Stimulated activated naive CD4-positive, alpha-beta T cell (primary cell): ENCODE measurements at places on chromosomes 12 and 14.
A peak's percentile ranks its signal among the peaks of the same experiment; 100 is the strongest.

DNA sequence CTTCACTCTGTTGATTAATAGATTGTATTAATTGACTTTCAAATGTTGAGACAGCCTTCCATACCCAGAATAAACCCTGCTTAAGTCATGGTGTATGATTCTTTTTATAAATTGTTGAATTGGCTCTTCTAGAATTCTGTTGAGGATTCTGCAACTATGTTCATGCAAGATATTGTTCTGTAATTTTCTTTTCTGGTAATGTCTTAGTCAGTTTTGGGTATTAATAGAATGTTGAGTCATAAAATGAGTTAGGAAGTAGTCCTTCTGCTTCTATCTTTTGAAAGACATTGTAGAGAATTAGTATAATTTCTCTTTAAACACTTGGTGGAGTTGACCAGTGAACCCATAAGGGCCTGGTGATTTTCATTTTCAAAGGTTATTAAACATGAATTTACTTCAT is 958.9 kb downstream of the LRFN5 start:
- no peak for DNase-seq

- no peak for DNase-seq
These were observed 34.8 kb upstream of the MMP17 start for GRCh38 chr12:131793243-131794022.

DNA sequence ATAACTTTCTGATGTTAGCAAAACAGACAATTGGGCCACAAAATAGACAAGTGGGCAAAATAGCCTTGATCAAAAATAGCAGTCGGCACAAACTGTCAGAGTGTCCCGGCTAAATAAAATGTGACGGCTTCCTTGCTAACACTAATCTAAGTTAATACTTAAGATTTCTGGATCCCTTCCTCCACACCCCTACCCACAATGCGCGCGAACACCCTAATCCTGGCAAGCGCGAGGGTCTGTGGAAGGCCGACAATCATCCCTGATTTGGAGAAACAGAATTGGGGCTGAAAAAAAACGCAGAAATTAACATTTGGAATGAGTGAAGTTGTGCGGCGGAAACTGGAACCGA is 489 bp downstream of the CEP290 start:
- DNase-seq = no peak

DNA sequence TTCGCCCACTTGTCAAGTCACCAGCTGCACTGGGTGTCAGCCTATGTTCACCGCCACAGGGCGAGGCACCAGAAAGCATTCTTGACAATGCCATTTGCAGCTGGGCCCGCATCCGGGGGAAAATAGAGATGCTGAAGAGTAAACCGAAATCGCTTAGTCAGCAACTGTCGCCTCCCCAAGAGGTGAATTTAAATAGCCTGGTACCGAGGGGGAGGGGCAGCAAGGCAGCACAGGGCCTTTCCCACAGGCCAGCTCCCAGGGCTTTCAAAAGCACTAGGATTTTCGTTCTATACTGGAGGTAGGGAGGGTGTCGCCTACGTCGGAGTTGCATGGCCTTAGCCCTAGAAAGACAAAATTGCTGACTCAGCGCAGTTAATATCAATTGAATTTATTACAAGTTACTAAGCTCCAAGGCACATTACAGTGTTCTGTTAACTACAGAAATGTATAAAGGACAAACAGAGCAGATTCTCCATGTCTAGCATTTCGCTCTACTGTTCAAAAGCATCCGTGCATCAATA is 4.3 kb downstream of the IRF2BPL start:
- peak; percentile 23 for DNase-seq

GRCh38 chr12:29244159-29244765 is 95.2 kb downstream of the FAR2 start:
- no peak for DNase-seq

DNA sequence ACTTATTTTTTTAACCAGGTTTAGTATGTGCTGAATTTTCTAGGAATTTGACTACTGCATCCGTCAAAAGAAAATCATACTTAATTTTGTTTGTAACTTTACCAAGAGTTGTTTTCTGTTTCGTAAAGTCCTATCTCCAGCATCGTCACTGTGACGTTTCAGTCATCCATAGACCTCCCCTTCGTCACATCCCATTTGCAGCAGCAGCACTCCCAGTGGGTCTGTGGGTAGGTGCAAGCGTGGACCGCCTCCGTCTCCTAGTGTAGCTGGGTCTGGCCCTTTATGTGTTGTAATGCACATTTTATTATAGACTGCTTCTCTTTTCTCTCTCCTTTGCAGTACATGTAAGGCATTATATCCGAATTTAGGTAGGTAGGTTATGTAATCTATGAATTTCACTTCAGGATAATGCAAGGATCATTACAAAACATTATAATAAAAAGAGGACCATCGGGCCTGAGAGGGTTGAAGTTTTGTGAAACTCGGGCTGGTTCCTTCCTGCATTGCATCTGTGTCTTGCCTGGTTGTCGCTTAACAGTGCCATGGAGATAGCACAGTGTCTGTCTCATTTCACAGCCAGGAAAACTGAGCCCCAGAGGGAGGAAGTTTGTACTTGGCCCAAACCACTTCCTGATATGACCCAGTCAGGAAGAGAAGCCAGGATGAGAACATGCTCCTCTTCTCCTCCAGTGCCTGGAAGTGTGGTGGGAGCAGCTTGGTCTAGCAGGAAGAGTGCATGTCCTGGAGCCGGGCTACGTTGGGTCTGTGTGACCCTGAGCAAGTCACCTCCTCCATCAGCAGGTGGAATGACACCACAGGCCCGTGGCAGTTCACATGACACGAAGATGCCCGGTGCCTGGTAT is 41.3 kb downstream of the EVL start:
- DNase-seq = peak; percentile 62

GRCh38 chr14:53109105-53110041 is 43.8 kb downstream of the DDHD1 start:
- peak; percentile 13 for DNase-seq
